ENCODE measurements at places on chromosomes 11 and 22. TPM values are rescaled to one million over a fixed set of nuclear protein-coding genes. Genes with fewer than 3 reads are reported as not detected.

The PNPLA5 gene
- polyA plus RNA-seq, result not detected

DNA sequence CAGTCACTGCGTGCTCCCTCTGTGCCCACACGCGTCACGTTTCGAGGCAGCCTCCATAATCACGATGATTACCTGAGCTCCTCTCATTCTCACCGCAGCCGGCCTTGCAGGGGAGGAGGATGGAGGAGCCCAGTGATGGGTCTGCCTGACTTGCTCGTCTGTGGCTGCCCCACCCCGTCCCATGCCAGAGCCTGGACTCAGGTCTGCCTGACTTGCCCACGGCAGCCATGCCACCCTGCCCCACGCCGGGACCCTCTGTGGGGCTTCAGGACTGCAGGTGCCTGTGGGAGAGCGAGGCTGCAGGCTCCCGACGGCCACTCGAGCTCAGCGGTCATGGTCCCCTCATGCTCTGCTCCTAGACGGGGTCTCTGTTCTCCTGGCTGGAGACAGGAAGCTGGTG, 1025.1 kb downstream of the BRD1 start:
- peak; percentile 17 for DNase-seq

DNA sequence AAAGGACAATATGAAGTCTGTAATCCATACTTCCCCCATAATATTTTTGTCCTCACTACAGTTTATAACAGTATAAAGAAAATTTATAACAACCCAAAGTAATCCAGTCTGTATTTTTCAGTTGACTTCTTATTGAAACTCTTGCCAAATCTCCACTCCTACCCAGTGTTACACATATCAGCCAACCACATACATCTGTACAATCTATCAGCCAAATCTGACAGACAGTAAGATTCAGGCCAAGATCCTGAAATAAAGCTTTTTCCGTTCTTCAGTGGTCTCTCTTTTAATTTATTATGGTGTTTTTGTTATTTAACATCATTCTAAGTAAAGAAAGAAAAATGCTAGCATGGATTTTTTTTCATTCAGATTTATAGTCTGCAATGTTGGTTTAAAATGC, 2370.9 kb upstream of the RAG2 start:
- DNase-seq, result no peak

DNA sequence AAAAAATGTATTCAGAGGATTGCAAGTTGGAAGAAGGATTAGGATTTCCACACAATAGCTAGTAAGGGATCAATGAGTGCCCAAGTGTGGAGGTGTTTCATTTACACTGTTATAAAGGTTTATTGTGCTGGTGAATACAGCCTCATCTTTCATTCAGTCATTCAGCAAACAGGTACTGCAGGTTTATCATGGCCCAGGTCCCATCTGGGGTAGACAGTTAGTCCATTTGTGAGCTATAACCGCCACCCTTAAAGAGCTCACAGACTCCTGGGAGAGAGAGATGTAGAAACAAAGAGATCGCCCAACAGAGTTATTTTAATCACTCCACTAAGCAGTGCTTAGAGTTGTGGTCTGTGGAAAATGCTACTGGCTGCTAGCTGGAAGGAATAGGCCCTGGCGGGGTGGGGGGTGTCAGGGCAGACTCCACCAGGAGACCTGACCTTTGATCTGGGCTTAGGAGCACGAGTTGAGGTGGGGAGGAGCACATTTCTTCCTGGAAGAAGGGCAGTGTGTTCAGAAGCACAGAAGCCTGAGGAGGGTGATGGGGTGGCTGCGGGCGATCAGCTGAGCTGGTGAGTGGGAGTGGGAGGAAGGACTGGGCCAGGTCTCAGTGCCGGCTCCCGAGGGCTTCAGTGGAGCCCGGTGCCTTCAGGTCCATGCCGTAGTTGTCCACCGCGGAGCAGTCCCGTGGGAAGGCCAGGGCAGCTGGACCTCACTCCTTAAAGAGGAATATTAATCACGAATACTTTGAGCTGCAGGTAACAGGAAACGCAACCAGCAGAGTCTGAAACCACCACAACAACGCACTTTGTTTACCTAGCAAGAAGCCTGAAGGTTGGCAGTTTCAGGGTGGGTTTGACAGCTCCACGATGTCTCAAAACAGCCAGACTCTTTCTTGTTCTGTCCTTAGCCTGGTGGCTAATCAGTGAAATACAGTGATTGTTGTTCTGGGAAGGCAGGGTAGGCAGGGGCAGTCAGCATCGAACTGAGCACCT, 11.2 kb downstream of the TOM1 start:
- DNase-seq, result no peak

GRCh38 chr11:64778223-64778472, 194 bp downstream of the SF1 start:
- DNase-seq, result no peak

All from ovary (tissue), 10 donors.